ENCODE measurements at places on chromosomes 16 and 17.
A peak's percentile ranks its signal among the peaks of the same experiment; 100 is the strongest.

GRCh38 chr16:82329504-82330192 is 159.6 kb upstream of the MPHOSPH6 start:
- no peak for DNase-seq

GRCh38 chr17:38867968-38868816 is 1.7 kb upstream of the LASP1 start:
- no peak for DNase-seq

- DNase-seq = no peak
These were observed 97.6 kb upstream of the CBX4 start for GRCh38 chr17:79936641-79937381.

- DNase-seq = no peak
These were observed 4.1 kb downstream of the PLSCR3 start for GRCh38 chr17:7389924-7390910.

DNA sequence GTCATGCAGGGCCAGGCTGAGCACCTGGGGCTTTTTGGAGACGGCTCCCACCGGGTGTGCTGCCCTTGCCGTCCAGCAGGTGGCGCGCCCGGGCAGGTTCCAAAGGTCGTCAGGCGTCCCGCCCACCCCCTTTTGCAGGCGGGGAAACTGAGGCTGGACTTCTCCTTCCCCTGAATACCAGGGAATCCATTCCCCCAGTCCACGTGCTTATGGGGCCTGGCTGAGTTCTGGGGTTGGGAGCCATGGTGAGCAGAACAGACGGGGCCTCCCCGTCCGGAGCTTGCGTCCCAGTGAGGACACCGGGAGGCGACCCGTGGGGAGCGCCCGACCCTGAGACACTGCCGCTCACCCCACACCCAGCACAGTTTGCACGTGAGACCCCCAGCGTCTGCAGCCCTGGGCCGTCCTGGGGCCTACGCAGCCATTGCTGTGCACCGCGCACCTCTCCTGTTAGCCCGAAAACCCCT is 51.8 kb upstream of the JPH3 start:
- peak; percentile 51 for DNase-seq

DNA sequence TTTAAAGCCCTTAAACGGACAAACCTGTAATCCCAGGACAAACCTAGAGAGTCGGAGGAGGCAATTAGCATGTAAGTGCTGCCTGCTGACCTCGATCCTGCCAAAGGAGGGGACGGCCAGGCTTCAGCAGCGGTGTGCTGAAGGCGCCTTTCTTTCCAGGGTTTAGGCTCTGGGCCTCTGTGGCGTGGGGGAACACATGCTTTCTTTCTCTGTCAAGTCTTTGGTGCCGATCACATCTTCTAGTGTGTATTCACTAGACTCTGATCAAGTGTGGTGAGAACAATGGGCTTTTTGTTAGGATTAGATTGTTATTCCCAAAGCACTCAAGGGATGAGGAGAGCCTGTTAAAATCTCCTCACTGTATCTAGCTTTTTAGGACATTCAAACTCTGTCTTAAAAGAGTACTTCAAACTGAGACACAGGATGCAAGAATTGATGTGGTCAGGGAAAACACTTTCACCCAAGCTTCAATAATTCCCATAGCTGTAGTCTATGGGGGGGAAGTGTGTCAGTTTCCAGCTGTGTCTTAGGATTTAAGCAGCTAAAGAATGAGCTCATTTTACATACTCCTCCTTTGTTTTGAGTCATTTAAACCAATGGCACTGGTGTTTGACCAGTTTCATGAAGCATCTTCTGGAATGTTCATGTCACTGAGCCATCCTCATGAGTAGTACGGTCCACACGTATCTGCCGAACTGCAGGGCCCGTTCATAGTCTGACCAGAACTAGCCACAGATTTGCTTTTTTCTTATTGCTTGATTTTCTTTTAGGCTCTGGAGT is 51.2 kb downstream of the RPA1 start:
- no peak for DNase-seq

- DNase-seq = no peak
These were observed 35.6 kb upstream of the MNT start for GRCh38 chr17:2436316-2436905.

GRCh38 chr17:37405955-37406634 is 541 bp downstream of the ACACA start:
- no peak for DNase-seq

DNA sequence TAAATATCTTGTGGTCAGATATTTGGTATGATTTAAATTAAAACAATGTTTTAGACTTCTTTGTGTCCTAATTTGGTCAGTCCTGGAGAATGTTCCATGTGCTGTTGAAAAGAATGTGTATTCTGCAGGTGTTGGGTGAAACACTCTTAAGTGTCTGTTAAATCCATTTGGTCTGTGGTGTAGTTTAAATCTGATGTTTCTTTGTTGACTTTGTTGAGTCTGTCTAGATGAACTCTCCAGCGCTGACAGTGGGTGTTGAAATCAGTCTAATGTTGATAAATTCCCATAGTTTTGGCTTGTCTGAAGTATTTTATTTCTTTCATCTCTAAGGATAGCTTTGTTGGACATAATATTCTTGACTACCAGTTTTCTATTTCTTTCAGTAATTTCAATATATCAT is 18.8 kb downstream of the TANC2 start:
- no peak for DNase-seq

GRCh38 chr16:66030036-66030435 is 336.5 kb upstream of the CDH5 start:
- no peak for DNase-seq

GRCh38 chr16:22052980-22053379 is 39.4 kb upstream of the VWA3A start:
- DNase-seq = no peak

Data from activated T-cell treated with anti-CD3 and anti-CD28 coated beads for 4 hours (primary cell).